ENCODE measurements at places on chromosomes 2 and 18. TPM values are rescaled to one million over a fixed set of nuclear protein-coding genes. Genes with fewer than 3 reads are reported as not detected.

DNA sequence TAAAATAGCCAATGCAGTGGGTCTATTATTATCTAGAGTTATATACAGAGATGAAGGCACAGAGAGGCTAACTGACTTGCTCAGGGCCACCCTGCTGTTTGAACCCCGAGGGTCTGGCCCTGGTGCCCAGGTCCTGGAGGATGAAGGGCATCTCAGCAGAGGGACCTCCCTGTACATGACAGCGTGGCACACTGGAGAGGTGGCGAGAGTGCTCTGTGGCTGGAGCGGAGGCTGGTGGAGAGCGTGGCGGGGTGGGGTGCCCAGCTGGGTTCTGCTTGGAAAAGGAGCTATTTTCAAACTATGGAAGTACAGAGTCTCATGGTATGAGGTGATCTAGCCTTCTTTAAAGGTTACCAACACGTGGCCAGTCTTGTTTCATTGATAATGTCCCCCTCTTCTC, 35.8 kb downstream of the GREB1 start:
- DNase-seq: no peak

DNA sequence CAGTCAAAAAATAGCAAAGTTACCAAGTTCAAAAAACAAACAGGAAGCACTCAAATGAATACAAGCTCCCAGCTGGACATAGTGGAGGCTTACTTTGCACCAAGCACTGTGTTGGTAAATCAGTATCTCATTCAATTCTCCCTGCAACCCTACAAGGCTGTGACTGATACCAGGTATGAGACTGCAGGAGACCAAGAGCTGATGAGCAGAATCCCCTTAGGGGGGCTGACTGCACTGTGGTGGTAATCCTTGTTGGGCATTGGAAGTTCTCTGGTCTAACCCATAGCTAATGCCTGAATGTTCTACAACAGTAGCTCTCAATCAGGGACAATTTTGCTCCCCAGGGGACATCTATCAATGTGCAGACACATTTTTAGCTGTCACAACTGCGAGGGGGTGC, 26.0 kb downstream of the CDH2 start:
- DNase-seq: no peak

DNA sequence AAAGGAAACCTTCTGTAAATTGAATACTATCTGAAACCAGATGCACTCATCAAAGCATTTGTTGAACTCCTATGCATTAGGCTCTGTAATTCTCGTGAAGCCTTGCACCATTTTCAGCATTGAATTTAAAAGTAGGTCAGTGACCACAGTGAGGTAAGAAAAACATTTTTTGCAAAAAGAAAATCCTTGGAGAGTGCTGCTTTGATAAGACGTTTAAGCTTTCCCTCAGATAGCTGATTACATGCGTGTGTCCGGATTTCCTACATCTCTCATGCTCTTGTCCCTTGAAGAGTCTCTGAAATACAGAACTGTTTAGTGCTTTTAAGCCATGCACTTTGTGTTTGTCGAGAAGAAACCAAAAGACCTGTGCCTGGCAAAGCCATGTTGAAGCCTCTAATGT, 113.6 kb downstream of the FMNL2 start:
- DNase-seq: no peak

- DNase-seq: no peak
Observed at GRCh38 chr2:15300624-15301573, 260.2 kb downstream of the NBAS start.

DNA sequence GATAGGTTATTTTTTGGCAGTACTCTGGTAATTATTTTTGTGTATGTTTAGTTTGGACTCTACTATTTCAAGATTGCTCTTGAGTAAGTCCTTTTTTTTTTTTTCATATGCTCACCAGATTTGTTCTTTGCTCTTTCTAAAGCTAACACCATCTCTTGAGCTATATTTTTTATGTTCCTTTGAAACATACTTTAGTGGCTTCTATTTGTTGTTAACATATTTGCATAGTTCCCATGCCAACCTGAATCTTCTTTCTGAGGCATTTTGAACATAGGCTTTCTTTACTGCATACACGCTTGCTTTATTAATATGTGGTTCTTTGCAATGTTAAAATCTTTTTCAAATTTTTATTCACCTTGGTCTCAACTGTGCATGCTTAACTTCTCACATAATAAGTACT, 1644.9 kb downstream of the SUCLG1 start:
- no peak for DNase-seq

- DNase-seq: no peak
Observed at GRCh38 chr2:122322815-122323214, 567.4 kb downstream of the TSN start.

DNA sequence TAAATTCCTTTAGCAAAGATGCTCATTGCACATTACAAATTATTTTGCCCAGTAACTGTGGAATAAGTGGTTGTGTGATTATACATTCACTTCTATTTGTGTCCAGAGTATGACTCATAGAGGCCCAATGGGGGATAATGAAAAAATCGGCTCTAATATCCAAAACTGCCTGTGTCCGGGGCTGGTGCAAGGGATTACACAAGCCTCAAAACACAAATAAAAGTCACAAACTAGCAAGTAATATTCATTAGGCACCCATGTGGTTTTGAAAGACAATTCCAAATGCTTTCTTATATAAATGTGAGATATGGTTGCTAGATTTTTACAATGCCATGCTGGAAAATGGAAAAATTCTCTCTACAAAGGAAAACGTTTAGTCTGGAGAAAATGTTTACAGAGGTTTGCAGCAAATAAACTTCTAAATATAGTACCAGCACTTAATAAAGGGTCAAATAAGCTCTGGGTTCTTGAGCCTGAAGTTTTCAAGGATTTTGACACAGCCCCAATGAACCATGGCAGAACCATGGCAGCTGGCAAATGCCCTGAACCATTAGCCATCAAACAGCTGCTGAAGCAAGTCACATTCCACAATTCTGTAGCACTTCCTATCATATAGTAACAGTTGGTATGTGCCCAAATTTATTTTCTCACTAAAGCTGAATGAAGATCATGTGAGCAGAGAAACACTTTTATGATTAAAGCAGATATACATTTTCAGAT, 40.5 kb downstream of the IRS1 start:
- no peak for DNase-seq

DNA sequence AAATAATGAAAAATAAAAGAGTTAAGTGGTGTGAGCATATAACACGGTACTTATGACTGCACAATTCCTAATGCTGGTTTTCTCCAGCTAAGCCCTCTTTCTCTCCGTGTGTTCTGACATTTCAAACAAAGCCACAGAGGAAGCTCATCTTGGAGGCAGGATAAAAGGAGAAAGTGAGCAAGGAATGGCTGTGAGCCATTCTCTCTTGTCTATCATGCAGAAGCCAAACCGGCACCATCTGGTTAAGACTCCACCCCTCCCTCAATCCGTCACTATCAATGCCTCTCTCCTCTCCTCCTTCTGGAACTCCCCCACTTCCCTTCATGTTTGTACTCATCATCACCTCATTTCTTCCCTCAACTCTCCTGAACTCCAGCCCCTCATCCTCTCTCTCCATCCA, 210.4 kb downstream of the TMEM163 start:
- no peak for DNase-seq

Gene TUBB8B
- total RNA-seq: not detected

Gene CD28
- total RNA-seq: not detected

Gene KATNAL2
- total RNA-seq: 8.7 TPM

Gene FBXO15
- total RNA-seq: 2.7 TPM

All from neural crest cell (in vitro differentiated cells).